ENCODE measurements at places on chromosomes 2 and 18.

DNA sequence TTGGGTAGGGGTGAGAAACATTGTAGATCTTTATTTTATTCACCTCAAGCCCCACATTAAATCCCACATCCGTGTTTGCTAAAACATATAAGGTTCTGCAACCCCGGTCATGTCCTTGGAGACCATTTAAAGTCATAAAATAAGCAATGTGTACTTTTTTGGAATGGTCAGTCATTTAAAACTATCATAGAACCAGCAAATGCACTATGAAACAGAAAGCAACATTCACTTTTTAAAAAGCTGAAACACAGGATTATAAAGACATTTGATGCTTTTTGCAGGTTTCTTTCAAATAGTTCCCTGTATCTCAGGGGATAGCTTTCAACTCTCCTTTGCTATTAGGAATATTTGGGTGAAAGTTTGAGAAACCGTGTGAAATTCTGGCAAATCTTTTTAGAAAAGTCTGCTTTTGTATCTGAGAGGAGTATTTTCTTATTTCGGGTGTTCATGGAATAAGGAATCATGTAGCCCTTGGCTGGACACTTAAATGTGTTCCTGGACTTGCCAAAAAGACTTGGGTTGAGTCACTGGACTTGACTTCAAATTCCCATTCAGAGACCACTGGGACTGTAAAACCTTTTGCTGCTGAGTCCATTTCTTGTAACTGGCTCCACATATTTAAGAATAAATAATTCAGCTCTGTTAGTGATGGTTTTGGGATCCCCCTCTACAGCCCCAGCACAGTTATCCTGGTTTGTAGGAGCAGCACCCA is 5.9 kb upstream of the CETN1 start:
- no peak for DNase-seq

GRCh38 chr2:70991742-70992141 is 2.9 kb downstream of the TEX261 start:
- no peak for DNase-seq

DNA sequence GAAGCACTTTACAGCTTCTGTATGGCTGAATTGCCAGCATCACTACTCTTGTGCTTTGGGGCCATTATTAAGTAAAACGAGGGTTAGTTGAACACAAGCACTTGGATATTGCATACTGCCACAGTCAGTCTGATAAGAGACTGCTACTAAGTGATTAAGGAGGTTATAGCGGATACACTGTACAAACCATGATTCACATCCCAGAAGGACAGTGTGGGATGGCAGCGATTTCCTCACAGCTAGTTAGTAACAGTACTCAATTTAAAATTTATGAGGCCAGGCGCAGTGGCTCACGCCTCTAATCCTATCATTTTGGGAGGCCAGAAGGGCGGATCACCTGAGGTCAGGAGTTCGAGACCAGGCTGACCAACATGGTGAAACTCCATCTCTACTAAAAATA is 2.6 kb upstream of the BMPR2 start:
- DNase-seq: no peak

DNA sequence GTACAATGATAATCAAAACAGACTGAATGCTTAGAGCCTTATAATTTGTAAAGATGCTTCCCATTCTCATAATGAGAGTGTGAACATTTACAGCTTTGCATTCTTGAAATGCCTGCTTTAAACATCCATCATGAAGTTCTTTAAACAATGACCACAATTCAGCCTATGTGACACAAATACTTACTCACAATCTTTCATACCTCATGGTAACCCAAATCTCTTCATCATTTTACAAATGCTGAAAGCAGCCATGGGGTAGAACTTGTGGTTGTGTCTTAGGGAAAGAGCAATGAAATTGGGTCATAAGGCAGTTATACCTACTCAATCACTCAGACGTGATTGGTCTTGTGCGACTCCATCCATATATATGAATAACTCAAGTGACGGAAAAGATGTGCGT is 140.7 kb downstream of the RND3 start:
- DNase-seq: no peak

- no peak for DNase-seq
Observed at GRCh38 chr2:202592566-202592965, 42.2 kb upstream of the FAM117B start.

GRCh38 chr2:188966079-188966571 is 8.0 kb upstream of the COL3A1 start:
- no peak for DNase-seq

- no peak for DNase-seq
Observed at GRCh38 chr2:233363744-233364235, 9.5 kb downstream of the DGKD start.

DNA sequence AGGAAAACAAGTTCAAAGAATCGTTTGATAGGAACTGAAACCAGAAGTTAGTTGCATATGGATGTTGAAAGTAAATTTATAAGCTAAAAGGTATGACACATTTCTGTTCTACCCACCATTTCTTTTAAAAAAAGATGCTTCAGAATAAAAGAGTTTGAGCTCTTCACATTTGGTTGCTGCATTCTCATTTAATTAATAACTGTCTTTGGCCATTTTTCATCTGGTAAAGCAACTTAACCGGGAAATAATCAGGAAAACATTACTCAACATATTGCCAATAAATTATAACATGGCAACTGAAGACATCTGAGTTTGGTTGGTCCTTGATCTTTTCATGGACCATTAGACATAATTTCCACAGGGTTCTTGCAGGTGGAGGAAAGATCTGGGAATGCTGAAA is 180.2 kb upstream of the TWIST2 start:
- no peak for DNase-seq

DNA sequence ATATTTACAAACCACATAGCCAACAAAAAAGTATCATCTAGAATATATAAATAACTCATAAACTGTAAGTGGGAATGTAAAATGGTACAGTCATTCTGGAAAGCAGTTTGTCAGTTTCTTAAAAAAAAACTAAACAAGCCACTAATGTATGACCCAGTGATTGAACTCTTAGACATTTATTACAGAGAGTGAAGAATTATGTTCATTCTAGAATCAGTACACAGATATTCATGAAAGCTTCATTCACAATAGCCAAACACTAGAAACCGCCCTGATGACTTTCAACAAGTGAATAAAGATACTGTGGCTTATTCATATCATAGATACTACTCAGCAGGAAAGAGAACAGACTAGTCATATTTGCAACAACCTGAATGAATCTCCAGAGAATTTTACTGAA is 1541.5 kb downstream of the LRP1B start:
- no peak for DNase-seq

DNA sequence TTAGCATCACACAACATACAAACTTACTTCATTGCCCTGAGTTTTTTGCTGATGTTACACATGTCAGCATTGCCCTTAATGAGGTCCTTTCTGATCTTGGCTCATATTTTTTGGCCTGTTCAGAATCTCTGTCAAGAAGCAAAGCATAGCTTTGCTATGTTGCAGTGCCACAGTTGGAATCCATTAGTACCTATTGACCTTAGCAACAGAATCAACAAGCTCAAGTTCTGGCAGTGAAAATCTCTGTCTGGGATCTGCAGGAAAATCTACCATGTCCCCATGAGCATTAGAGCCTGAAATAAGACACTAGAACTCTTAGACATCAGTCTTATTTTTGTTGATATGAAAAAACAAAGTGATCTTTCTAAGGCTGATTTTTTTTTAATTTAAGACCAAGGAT is 105.6 kb upstream of the FHL2 start:
- DNase-seq: no peak

- DNase-seq: no peak
Observed at GRCh38 chr2:98715812-98716451, 15.0 kb downstream of the MGAT4A start.

DNA sequence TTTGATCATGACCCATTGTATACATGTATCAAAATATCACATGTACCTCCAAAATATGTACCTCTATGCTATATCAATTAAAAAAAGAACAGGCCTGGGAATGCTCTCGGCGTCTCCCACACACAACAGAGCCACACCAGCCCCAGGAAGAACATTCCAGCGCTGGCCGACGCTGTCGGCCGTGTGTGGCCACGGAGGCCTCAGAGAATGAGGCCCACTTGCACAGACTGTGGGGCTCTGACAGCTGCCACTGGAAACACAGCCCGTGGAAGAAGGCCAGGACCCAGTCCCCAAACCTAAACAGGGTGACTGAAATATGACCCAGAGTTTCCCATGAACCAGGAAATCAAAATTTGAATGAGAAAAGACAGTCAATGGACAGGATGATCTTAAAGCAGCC is 69.7 kb downstream of the EIPR1 start:
- DNase-seq: no peak

GRCh38 chr2:31406593-31407385 is 7.8 kb downstream of the XDH start:
- DNase-seq: no peak

DNA sequence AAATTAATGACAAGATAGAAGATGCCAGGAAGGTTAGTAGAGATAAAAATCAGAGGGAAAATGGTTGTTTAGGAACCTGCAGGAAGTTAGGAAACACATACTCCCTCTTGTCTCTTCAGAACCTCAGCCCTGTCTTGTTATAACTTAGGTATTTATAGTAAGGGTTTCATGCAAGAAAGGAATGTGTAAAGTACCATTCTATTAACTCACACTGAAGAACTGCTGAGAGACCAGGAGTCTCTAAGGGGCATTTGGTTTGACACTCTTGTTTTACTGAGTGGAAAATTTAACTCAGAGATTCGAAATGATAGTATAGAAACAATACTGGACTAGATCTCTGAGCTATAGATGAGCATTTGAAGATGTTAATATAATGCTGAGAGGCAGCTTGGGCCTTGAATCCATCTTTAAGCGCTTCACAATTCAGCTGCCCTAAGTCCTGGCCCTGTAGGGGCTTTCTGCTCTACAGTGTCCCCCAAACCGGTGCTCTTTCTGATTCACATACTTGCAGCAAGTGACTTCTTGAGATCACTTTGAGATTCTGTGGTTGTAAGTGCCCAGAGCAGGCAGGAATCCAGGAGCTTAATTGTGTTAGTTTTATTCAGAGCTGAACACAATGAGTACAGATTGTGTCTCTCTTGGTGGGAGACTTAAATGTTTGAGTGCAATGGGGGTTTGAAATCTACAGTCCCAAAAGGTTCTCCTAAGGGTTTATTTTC is 235.0 kb upstream of the RGPD4 start:
- no peak for DNase-seq

- DNase-seq: no peak
Observed at GRCh38 chr2:220334871-220335590, 707.6 kb downstream of the SLC4A3 start.

DNA sequence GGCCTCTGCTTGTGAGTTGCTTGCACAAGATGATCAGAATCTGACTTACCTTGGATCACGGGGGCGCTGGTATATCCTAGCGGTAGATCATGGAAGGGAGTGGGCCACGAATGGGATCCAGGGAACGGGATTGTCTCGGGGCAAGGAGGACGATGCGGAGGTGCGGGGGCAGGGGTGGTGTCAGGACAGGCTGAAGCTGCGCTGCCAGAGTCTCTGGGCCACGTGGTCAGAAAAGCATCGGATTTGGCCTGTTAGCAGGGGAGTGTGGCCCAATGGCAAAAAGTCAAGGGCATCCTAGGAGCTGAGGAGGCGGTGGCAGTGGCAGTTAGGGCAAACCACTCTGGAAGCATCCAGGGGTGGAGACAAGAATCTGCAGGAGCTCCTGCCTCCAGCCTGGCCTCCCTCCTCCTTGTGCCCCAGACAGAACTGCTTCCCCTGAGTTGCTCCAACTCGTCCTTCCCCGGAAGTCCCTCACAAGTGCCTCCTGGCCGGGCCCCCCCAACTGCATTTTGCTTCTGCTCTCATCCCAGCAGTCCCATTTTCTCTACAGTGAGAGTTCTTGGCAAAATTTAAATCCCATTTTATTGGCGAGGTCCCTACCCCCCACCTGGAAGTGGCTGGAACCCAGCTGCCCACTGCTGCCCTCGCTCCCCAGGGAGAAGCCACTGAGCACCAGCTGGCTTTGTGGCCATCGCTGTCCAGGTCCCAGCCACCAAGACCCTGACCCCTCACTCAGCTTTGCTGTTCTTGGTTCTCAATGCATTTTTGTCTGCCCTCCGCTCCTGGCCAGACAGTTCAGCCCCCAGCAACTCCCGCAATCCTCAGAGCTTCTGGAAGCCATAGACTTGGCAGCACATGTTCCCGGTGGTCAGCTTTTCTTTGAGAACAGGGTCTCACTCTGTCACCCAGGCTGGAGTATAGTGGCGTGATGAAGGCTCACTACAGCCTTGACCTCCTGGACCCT is 5.6 kb upstream of the CCDC74B start:
- DNase-seq: no peak

- DNase-seq: no peak
Observed at GRCh38 chr2:161042990-161043625, 117.1 kb upstream of the TANK start.

GRCh38 chr2:222058819-222059445 is 239.9 kb downstream of the PAX3 start:
- DNase-seq: no peak

DNA sequence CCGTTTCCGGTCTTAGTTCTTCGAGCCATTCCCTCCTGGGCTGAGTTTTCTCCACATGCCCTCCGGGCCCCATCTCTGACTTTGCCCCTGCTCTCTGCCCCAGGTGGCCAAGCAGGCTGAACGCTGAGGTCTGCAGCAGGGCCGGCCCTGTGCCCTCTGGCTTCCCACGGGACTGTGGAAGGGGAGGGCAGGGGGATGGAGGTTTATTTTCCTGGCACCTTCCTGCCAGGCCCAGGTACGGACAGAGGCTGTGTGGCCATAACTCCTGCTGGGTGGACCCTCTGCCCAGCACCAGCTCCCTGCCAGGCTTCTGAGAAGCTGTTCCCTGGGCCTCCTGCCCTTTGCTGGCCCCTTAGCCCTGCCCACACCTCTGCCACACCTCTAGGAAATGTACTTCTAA is 164.0 kb downstream of the TFCP2L1 start:
- no peak for DNase-seq

GRCh38 chr18:5997361-5997760 is 102.0 kb upstream of the TMEM200C start:
- no peak for DNase-seq

DNA sequence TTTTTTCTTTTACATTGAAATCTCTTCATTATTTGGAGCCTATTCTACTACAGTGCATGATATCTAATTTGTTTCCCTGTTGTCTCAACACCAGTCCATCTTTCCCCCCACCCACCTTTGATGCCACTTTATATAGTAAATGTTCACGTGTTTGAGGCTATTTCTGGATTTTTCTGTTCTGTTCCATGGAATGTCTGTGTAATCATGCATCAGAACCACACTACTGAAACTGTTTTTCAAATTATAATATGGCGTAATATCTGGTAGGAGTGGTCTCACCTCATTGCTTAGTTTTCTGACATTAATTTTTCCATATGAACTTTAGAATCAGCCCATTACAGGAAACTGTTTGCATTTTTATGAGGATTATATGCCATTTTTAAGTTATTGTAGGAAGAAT is 19.1 kb upstream of the NARS1 start:
- DNase-seq: no peak
